ENCODE measurements at places on chromosomes 6 and 20.

GRCh38 chr6:145789443-145789842 is 25.2 kb downstream of the FBXO30 start:
- no peak for DNase-seq

DNA sequence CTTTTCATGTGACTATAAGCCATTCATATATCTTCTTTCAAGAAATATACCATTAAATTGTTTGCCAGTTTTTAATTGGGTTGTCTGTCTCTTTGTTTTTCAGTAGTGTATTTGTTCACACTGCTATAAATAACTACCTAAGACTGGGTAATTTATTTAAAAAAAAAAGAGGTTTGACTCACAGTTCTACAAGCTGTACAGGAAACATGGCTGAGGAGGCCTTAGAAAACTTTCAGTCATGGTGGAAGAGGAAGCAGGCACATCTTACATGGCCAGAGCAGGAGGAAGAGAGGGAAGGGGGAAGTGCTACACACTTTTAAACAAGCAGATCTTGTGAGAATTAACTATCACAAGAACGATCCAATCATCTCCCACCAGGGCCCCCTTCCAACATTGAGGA is 255.3 kb downstream of the EPM2A start:
- DNase-seq = no peak

GRCh38 chr6:15444881-15445280 is 199.0 kb downstream of the JARID2 start:
- no peak for DNase-seq

- no peak for DNase-seq
These were observed 4.3 kb downstream of the SNHG17 start for GRCh38 chr20:38430679-38431325.

GRCh38 chr20:14897608-14898007 is 560.2 kb upstream of the FLRT3 start:
- DNase-seq = no peak

GRCh38 chr20:38216201-38216600 is 44.3 kb downstream of the KIAA1755 start:
- no peak for DNase-seq

DNA sequence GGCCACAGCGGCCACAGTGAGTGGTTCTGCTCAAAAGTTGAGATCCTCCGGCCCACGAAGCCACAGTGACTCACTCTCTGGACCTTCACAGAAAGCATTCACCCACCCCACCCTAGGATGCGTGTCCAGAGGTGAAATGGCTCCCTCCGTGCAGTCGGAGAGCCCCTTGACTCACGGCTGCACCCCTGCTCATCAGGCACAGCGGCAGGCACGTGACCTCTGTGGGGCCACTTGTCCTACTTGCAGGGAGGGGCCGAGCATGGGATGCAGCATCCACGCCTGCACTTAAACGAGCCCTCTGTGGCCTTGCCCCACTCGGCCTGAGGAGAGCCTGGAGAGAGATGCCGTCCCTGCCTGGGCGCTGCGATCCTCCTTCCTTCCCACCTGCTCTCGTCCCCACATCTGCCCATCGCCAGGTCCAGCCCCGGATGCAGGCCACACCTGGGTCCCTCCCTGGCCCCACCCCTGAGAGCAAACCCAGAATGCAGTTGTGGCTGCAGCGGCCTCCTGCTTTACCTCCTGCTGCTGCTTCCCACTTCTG is 28.7 kb downstream of the NTSR1 start:
- no peak for DNase-seq

DNA sequence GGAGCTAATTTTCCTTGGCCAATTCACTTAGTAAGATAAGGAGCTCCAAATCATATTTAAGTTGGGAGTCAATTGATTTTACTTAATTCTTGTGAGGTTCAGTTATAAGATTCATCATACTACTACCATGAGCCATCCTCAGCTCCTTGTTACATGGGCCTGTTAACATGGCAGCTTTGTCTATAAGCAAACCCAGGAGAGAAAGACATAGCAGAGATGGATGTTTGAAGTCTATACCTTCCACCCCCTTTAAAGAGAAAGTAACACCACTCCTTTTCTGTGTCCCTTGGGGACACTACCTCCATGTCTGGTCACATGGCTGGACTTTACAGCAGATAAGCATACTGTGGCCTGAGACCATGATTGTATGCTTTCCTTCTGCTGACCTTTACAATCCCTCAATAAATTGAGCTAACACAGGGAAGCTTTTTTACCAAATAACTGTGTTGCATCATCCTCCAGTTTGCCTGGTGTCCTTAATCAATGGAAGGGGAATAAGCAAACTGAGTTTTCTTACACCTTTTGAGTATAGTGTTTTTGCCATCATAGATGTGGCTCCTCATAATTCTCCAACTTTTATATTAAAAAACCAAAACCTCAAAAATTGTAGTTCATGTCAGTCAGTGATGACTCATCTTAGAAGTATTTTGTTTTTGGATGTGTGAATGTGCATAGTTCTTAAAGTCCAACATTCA is 9.8 kb upstream of the ZNFX1 start:
- no peak for DNase-seq

DNA sequence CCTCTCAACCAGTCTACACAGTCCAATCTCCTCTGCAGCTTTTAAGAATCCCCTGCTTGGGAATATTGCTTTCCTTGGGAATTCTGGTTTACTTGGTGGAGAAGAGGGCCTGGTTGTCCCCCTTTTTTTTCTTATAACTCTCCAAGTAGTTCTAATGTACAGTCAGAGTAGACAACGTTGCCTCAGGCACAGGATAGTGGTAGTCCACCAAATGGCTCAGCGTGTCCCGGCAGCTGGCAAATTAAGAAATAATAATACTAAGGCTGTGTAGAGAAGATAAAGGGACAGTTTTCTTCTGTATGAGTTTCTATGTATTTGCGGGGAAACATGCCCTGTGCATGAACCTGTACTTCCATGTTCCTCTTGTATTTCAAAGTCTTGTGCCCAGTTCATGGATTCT is 145.7 kb upstream of the RREB1 start:
- DNase-seq = no peak

DNA sequence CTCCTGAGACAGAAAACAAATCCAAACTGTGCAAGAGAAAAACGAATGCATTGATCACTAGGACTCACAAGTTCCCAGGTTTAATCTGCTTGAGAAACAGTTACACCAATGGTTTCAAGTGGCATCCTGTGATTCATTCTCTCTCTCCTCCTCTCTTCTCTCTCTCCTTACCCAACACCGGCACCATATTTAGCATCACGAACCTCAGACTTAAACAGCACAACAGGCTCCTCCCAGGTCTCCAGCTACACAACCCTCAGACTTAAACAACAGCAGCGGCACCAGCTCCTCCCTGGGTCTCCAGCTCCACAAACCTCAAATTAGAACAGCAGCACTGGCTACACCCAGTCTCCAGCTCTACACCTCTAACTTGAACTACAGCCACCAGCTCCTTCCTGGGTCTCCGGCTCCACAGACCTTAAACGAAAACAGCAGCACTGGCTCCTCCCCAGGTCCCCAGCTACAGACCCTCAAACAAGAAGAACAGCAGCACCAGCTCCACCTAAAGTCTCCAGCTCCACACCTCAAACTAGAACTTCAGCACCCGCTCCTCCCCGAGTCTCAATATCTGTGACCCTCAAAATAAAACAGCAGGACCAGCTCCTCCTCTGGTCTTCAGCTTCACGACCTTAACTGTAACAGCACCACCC is 355.9 kb downstream of the PREX1 start:
- DNase-seq = no peak

DNA sequence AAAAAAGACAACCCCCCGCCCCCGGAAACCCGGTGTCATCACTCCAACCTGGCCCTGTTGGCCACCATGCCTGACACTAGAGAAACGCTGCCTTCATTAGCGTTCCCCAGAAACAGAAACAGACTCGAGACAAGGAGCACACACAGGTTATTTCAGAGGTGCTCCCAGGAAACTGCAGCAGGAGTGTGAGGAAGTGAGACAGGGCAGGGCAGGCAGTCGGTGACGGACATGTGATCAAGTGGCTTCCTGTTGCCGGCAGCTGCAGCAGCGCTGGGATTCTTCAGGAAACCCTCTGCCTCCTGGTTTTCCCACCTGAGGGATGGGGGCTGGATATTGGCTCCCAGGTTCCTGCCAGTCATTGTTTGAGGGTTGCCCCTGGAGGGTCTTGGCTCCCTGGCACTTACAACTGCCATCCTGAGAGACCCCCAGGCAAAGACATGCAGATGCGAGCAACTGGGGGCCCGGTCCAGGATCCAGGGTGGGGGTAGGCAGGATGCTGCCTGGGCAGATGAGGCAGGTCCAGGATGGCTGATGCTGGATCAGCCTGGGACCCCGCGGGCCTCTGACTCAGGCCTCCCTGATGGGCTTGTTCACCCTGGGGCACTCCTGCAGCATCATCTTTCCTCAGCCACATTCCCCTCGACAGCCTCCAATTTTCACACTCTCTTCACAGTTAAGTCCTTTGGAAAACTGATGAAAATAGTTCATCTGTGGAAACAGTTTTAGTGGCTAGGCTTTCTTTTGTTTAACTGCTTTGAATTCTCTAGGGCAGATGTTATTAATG is 150.7 kb upstream of the SYNDIG1 start:
- DNase-seq = no peak

- no peak for DNase-seq
These were observed 37.1 kb downstream of the SAMD3 start for GRCh38 chr6:130185658-130186057.

GRCh38 chr6:14750059-14750661 is 495.7 kb upstream of the JARID2 start:
- DNase-seq = no peak

DNA sequence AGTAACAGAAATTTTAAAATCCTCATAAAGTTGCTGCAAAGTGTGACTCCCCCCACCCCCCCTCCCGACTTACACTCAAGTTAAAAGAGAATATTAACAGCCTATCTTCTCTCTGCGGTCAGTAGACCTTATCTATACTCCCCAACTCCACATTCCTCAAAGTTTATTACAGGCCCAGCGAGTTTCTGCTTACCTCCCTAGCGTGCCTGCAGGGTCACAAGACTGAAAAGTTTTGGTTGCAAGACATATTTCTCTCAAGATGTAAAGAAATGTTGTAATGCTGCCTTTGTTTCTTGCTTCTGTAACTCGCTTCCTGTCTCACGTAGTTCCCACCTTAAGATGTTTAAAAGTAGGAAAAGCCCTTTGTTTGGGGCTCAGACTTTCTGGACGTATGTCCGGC is 699.6 kb downstream of the PHF3 start:
- no peak for DNase-seq

GRCh38 chr6:75786152-75786551 is 37.1 kb downstream of the MYO6 start:
- DNase-seq = no peak
